ENCODE measurements at places on chromosomes 7 and 10.

- DNase-seq: no peak
Observed at GRCh38 chr10:47046321-47047126, 135.3 kb downstream of the PTPN20 start.

DNA sequence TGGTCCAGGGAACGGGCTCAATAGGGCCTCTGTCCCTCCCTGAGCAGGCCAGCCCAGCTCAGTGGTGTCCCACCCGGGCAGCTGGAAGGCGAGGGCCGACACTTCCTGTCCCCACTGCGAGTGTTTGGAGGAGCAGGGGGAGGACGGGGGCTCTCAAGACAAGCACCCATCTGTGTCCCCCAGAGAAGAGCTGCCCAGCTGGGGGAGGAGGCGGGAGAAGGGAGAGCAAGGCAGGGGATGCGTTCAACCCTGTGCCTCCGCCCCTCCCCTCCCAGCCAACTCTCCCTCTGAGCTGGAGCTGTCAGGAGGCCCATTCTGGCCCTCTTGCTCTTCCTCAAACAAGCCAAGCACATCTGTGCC lies 35.7 kb downstream of the ZCCHC24 start:
- DNase-seq: no peak

DNA sequence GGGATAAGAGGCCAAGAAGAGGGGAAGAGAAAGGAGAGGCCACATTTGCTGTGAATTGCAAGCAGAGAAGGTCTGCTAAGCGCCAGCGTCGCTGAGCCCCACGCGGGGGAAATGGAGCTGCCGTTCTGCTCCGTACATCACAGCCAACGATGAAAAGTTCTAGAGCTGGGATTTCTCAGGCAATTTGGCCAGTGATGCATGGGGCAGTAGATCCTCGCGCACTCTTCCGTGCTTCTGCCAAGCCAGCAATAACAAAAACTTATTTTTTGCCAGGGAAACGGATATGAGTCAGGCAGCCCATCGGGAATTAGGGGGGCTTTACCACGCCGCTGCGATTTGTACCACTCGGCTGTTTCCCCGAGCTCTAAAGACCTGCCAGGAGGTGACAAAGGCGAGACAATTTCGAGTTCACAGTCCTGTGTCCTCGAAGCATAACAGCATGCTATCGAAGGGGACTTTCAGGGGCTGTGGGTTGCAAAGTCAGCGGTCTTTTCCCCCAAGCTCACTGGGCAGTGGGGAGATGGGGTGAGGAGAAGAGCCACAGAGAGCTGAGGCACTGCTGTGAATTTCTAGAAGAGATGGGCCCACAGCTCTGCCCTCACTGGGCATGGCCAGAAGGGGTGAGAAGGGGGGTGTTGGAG lies 30.0 kb upstream of the SLF2 start:
- no peak for DNase-seq

GRCh38 chr7:528451-528850 lies 8.8 kb upstream of the PDGFA start:
- DNase-seq: no peak

GRCh38 chr10:79353000-79353406 lies 5.7 kb downstream of the PPIF start:
- DNase-seq: peak; percentile 5
